ENCODE measurements at places on chromosomes 12 and 14. TPM values are rescaled to one million over a fixed set of nuclear protein-coding genes. Genes with fewer than 3 reads are reported as not detected.

- peak; percentile 58 for DNase-seq
- peak overlapping the region; percentile 28 for H3K4me3 ChIP-seq
- no peak overlapping the region for H3K27ac ChIP-seq
These were observed 186.6 kb upstream of the RMST start for GRCh38 chr12:97275728-97276590.

- no peaks in the 10 kb centered on the region for H3K4me1 ChIP-seq
- no peak for DNase-seq
- H3K4me3 ChIP-seq: no peak overlapping the region
- no peak overlapping the region for H3K27ac ChIP-seq
- no peaks in the 10 kb centered on the region for H3K27me3 ChIP-seq
These were observed 5.5 kb downstream of the C12orf71 start for GRCh38 chr12:27076928-27077327.

GRCh38 chr14:24259282-24260025 is 3.5 kb downstream of the TGM1 start:
- H3K27ac ChIP-seq: no peak overlapping the region
- no peak for DNase-seq
- H3K36me3 ChIP-seq: no peaks in the 10 kb centered on the region

GRCh38 chr12:130079279-130079678 is 83.0 kb upstream of the FZD10 start:
- no peaks in the 10 kb centered on the region for H3K36me3 ChIP-seq
- peaks cover 23% of the 10 kb centered on the region for H3K27me3 ChIP-seq
- no peak overlapping the region for H3K27ac ChIP-seq
- no peak overlapping the region for H3K4me3 ChIP-seq

DNA sequence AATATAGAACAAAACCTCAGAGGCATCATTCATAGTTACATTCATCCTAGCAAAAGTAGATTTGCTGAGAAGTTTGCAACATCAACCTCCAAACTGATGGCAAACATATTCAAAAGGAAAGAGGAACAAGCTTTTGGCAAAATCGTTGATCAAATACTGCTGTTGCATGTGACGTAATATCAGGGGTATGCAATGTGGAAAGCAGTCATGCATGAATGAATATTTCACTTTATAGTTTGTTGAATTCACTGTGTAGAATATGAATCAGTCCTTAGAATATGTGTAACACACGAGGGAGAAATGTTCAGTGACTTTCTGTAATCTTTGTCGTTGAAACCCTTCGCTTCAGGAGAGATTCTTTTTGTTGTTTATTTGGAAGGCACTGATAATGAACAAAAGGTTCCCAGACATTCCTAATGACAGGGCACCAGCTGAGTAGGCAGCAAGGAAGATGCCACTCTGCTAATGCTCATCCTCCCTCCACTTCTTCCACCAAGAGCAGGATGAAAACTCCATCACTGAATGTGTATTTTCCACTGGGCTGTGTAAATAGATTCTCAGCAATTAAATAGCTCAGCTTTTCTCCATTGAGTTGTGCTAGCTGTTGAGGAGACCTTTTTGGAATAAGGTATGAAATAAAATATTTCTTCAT is 126.1 kb downstream of the PELI2 start:
- no peak overlapping the region for H3K27ac ChIP-seq
- DNase-seq: no peak
- no peaks in the 10 kb centered on the region for H3K4me1 ChIP-seq
- no peak overlapping the region for H3K4me3 ChIP-seq
- no peaks in the 10 kb centered on the region for H3K27me3 ChIP-seq
- H3K36me3 ChIP-seq: no peaks in the 10 kb centered on the region

GRCh38 chr12:30996752-30997151 is 70.2 kb downstream of the TSPAN11 start:
- no peak overlapping the region for H3K27ac ChIP-seq
- H3K36me3 ChIP-seq: no peaks in the 10 kb centered on the region
- no peak for DNase-seq
- H3K4me3 ChIP-seq: no peak overlapping the region

DNA sequence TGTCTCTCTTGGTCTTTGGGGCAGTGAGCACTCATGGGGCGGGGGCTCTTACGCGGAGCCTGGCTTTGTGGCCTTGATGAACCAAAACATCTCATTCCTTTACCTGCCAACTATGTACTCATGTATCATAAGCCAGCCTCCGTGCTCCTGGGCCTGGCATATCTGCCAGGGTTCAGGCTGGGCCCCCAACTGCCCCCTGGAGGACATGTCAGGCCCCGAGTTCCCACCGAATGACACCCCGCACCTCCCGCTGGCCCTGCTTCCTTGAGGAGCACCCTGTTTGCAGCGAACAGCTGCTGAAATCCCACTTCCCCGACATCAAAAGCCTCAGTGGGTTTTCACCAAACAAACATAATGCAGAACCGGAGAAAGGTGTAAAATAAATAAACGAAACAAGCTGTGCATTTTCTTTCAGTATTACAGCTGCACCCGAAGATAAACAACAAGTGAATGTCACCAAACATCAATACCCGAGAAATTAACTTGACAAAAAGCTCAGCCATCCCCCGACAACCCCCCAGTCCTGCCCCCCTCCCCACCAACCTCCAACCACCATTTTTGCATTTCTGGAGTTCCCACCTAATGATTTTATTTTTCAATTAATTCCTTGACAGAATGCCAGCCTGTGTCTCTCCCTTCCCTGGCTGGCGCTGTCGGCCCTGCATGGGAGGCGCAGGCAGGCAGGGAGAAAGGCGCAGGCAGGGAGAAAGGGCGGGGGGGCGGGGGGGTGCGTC is 139.2 kb downstream of the RBM19 start:
- no peak for DNase-seq
- H3K27ac ChIP-seq: no peak overlapping the region
- H3K36me3 ChIP-seq: no peaks in the 10 kb centered on the region
- no peaks in the 10 kb centered on the region for H3K27me3 ChIP-seq

DNA sequence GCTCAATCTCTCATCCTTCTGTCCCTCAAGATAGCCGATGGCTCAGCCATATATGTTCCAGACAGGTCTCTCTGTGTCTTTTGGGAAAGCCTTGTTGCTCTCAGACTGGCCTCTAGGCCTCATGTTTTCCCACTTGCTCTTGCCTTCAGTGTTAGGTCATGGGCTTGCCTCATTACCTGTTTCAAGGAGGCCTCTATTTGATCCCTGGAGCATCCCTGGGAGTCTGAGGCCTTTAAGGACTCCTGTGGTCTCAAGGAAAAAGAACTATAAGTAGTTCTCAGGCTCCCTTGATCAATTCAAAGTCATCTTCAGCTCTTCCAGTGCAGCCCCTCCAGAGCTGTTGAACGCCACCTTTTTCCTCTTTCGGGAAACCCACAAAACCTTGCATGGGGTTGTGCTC is 47.9 kb downstream of the NTF3 start:
- no peaks in the 10 kb centered on the region for H3K36me3 ChIP-seq
- no peak for DNase-seq
- H3K4me3 ChIP-seq: no peak overlapping the region
- no peak overlapping the region for H3K27ac ChIP-seq

DNA sequence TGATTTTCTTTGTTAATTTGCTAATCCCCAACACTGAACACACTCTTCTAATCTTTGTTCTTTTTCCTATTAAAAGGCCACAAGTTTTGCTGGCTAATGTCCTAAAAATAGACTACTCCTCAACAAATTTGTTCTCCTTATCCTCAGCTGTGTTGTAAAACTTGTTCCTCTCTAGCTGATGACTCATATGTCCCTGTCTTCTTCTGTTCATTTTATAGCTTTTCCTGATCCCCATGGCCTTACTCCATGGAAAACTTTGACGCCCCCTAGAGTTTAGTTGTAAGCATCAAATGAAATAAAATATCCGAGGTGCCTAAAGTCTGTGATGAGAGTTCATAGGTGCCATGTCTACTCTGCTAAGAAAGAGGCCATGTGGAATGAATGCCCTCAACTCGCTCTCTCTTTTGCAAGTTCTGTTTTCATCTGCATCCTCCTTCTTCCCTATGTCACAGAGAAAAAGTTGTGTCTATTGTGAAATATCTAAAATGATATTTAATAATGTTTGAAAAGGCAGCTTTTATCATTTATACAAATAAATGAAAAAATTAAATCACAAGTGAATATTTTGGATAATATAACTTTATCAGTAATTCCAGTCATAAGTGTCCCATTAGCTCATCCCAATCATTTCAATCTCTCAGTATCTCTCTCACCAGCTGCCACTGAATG is 237.9 kb downstream of the IPO8 start:
- no peak for DNase-seq
- peaks cover 4% of the 10 kb centered on the region for H3K4me1 ChIP-seq

- no peak overlapping the region for H3K4me3 ChIP-seq
- H3K4me1 ChIP-seq: no peaks in the 10 kb centered on the region
- no peaks in the 10 kb centered on the region for H3K36me3 ChIP-seq
- no peak for DNase-seq
- H3K27me3 ChIP-seq: no peaks in the 10 kb centered on the region
- H3K27ac ChIP-seq: no peak overlapping the region
These were observed 245.9 kb downstream of the ADAMTS20 start for GRCh38 chr12:43306066-43306465.

DNA sequence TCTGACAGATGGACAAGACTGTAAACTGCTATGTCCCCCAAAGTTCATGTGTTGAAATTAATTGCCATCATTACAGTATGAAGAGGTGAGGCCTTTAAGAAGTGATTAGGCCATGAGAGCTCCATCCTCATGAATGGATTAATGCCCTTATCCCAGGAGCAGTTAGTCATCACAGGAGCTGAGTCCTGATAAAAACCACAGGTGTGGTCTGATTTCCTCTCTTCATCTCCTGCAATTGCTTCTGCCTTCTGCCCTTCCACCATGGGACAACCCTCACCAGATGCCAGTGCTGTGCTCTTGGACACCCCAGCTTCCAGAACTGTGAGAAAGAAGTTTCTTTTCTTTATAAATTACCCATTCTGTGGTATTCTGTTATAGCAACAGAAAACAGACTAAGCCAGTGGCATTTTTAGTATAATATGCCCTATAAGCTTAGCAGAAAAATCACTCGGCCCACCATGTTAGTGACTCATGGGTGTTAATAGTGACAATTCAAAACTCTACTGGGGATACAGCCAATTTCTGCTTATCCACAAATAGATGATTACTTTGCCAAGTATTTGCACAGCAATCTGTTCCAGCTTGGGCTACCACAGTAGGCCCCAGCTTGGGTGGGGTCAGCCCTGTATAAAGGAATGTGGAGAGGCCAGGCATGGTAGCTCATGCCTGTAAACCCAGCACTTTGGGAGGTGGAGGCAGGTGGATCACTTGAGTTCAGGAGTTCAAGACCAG is 129.0 kb upstream of the BCL2L14 start:
- no peak overlapping the region for H3K27ac ChIP-seq
- H3K4me3 ChIP-seq: no peak overlapping the region
- DNase-seq: no peak
- no peaks in the 10 kb centered on the region for H3K4me1 ChIP-seq
- no peaks in the 10 kb centered on the region for H3K36me3 ChIP-seq

DNA sequence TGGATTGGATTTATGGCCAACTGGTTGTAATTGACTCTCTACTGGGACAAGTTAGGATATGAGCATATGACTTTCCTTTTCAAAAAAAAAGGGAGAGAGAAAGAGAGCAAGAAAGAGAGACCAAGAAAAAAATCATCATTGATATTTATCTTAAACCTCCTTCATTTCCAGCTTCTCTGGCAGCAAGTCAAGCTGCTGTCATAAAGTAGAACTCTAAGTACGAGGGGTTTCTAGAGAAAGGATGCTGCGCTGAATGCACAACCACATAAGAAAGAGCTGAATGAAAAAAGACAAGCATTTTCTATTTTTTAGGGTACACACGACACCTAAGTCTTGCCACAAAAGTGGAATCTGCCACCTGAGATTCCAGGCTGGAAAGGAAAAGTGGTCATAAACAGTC is 182.6 kb downstream of the SLC25A21 start:
- DNase-seq: no peak
- H3K36me3 ChIP-seq: no peaks in the 10 kb centered on the region
- H3K4me1 ChIP-seq: no peaks in the 10 kb centered on the region
- H3K4me3 ChIP-seq: no peak overlapping the region
- H3K27ac ChIP-seq: no peak overlapping the region

DNA sequence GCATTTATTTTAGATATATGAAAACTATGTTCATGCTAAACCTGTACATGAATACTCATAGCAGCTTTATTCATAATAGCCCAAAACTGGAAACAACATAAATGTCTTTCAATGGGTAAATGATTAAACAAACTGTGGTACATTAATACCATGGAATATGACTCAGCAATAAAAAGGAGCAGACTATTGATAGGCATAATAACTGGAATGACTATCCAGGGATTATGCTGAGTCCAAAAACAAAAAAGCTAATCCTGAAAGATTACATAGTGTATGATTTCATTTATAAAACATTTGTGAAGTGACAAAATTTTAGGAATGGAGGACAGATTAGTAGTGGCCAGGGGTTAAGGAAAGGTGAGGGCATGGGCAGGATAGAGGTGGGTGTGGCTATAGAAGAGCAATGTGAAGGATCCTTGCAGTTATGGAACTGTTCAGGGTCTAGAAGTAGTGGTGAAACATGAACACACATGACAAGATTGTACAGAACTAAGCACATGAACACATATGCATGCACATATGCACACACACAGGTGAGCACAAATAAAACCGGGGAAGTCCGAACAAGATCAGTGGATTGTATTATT is 61.1 kb upstream of the CDKN3 start:
- H3K4me3 ChIP-seq: no peak overlapping the region
- H3K27ac ChIP-seq: no peak overlapping the region
- H3K4me1 ChIP-seq: peaks cover 2% of the 10 kb centered on the region

GRCh38 chr14:94903883-94904282 is 134.0 kb upstream of the GSC start:
- no peaks in the 10 kb centered on the region for H3K4me1 ChIP-seq
- H3K4me3 ChIP-seq: no peak overlapping the region
- DNase-seq: no peak
- peaks cover 26% of the 10 kb centered on the region for H3K27me3 ChIP-seq

- DNase-seq: no peak
- H3K36me3 ChIP-seq: no peaks in the 10 kb centered on the region
- H3K27me3 ChIP-seq: no peaks in the 10 kb centered on the region
These were observed 105.8 kb downstream of the AVPR1A start for GRCh38 chr12:63045020-63045860.

GPR65 gene
- not detected for total RNA-seq

UNC79 gene
- 2.5 TPM for total RNA-seq

CPNE6 gene
- total RNA-seq: not detected

MMP19 gene
- 2.6 TPM for total RNA-seq

CNTN1 gene
- 21.0 TPM for total RNA-seq

CCDC198 gene
- not detected for total RNA-seq

CFAP54 gene
- total RNA-seq: 0.17 TPM

HOXC12 gene
- total RNA-seq: not detected
